ENCODE measurements at places on chromosomes 6 and 20. TPM values are rescaled to one million over a fixed set of nuclear protein-coding genes. Genes with fewer than 3 reads are reported as not detected.
A peak's percentile ranks its signal among the peaks of the same experiment; 100 is the strongest.

- DNase-seq, result no peak
These were observed 109.6 kb upstream of the FRMD1 start for GRCh38 chr6:168188369-168189199.

GRCh38 chr6:24631671-24632070 lies 14.3 kb downstream of the KIAA0319 start:
- DNase-seq, result no peak

DNA sequence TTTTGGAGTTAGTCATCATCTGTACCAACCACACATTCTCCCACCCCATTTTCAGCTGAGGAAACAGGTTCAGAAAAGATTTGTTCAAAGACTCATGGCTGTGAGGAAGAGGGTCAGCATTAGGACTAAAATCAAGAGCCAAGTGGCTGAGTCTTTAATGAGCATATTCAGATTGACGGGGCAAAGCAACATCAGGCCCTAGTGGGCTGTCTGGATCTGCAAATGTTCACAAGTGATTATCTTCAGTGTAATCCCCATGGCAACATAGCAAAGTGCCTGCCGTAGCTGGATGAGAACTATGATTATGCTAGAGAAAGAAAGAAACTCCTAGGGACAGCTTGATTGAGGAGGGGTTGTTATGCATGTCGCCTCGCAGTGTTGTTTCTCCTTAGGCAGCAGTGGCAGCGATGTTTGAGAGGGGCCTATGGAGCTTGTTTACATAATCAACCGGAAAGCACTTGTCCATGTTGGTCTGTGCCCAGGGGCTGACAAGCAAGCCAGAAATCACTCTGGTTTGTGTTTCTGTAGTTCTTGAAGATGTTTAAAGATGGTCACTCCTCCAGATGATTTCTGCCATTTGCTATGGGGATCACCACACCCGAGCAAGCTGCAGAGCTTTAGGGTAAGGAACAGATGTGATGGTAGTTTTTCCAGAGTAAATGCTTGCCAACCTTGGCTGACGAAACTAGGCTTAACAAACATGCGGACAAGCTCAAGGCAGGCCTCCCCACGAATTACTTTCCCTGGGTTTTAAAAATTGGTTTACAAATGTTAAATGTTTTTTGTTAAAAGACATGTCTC lies 124.3 kb upstream of the MLIP start:
- DNase-seq, result peak; percentile 15

DNA sequence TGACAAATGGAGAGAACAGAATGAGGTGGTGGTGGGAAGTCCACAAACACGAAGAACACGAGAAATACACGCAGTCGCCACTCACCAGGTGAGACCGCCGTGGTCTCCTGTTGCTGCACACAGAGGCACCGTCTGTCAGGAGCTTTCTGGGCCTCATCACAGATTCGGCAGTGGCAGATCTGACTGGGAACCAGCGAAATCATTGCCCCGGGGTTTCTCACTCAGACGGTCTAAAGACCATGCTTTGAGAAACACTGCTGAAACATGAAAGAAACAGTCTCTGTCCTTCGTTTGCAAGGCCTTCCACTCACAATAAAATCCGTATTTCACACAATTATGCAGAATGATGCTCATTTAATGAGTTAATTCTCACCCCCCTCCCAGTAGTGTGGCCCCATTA lies 130.9 kb upstream of the AFDN start:
- no peak for DNase-seq

- no peak for DNase-seq
These were observed 365.9 kb downstream of the RNF144B start for GRCh38 chr6:18753076-18753475.

DNA sequence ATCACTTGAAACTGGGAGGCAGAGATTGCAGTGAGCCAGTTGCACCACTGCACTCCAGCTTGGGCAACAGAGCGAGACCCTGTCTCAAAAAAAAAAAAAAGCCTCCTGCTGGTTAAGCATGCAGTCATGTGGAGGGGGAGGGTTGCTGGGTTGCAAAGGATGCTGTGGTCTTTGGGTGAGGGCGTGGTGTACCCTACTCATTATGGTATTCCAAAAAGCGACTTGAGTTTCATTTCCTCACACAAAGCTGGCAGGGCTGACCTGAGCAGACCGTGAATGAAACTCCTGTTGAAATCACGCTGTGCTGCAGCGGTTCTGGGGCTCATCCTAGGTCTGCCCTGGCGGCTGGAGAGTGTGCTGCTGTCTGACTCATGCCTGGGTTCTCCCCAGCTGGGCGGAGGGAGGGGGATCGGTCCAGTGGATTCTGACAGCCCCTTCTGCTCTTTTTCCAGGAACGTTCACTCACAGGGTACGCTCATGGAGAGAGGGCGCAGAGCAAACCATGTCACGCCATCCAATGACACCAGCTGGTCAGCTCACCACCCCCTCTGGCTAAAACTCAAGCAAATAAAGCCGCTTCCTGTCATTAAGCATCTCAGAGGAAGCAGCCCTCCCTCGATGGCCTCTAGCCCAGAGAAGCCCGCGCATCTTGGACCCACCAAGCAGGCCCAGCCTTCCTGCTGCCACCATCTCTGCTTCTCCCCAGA lies 166.2 kb downstream of the SCML4 start:
- DNase-seq, result peak; percentile 81

DNA sequence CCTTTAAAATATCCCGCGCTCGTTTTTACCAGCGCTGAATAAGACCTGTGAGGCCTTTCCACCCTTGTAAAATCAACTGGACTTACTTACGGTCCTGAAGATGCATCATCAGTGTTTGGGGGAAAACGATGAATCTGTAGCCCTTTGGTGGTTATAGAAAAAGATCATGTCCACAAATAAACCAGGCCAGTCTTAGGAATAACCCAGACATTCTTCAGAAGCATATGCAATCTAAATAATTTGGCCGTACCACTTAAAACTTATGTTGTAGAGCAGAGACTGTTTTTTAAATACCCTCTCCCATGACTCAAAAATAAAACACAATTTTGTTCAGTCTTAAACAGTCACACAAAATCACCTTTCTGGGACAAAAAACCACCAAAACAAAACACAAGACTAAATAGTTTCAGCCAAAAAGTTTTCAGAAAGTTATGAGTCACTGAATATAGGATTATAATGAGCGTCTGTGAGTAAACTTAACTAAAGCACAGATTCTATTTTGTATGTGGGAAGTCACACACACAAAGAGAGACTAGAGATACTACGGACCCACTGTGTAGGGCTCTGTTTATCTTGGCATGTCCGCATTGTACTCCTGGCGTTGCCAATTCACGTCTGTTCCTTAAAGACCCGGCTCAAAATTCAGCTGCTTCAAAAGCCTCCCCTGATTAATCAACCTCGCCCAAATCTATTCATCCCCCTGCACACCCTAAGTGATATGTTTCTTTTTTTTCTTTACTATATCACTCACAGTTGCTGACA lies 26.5 kb upstream of the SMOC2 start:
- DNase-seq, result no peak

- peak; percentile 59 for DNase-seq
These were observed 494.7 kb upstream of the MAP3K7 start for GRCh38 chr6:91081452-91082067.

GRCh38 chr20:50296450-50297375 lies 106.1 kb downstream of the CEBPB start:
- DNase-seq, result no peak

DNA sequence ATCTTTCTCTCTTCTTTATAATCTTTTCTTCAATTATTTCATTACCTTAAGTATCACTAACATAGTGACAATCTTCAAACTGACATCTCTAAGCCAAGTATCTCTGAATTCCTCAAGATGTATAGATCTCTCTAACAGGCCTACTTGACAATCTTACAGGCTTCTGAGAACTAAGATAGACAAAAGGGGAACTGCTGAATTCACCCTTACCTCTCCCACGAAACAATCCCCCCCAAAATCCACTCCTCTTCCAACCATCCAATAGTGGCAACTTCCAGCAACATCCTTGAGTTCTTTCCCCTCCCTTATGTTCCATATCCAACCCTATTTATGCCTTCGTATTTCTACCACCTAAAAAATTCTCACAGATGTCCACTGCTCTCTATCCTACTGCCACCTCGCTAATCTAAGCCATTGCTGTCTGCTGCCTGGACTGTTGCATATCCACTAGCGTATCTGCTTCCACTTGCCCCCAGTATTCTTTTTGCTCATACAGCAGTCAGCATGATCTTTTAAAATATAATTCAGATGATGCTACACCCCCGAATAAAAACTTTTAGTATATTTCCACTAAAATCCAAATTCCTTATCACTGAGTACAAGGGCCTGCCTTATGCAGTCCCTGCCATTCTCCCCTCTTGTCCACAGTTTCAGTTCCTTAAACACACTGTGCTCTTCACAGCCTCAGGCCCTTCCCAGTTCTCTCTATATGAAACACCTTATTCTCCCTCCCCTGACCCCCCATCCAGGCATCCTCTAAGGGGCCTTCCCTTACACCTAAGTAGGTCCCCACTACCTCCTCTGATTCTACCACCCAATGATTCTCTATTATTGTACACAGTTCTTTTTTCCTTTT lies 8.0 kb downstream of the REPS1 start:
- DNase-seq, result no peak

Gene ETV7
- not detected for polyA plus RNA-seq

Gene HMGN3
- 244 TPM for polyA plus RNA-seq

Gene INSM1
- polyA plus RNA-seq, result 1.8 TPM

Gene NECAB3
- polyA plus RNA-seq, result 19.3 TPM

Gene PGC
- polyA plus RNA-seq, result 6.6 TPM

All from right lung (tissue), 10 donors.